ENCODE measurements at places on chromosomes 12 and 14.

GRCh38 chr14:59483363-59483762 is 845 bp downstream of the L3HYPDH start:
- DNase-seq, result no peak

DNA sequence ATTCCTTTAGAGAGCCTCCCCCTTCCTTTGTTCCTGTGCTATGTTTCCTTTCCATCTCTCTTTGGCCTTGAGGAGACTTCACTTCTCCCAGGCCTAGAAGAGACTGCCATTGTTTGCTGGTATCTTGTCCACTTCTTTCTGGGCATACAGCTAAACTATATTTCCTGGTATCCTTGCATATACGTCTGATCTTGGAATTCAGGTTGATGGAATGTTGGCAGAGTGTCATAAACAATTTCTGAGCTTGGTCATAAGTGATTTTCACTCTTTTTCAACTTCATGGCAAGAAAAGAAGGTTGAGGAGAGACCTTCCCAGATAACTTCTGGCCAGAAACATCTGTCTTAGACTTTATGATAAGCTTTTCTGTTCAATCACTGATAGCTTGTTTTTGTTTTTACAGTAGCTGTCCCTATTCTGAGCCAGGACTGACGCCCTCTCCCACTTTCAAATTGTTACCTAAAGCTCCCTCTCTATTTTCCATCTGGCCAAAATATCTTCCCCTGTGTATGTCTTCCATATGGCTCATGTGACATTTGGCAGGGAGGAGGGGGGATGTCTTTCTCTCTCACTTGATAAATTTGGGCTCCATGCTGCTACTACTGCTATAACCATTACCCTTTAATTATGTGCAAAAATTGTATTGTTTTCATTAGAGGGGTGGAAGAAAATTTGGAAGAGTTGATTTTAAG is 457.0 kb downstream of the ADAMTS20 start:
- DNase-seq, result no peak

GRCh38 chr14:97336179-97336578 is 539.0 kb downstream of the VRK1 start:
- no peak for DNase-seq

DNA sequence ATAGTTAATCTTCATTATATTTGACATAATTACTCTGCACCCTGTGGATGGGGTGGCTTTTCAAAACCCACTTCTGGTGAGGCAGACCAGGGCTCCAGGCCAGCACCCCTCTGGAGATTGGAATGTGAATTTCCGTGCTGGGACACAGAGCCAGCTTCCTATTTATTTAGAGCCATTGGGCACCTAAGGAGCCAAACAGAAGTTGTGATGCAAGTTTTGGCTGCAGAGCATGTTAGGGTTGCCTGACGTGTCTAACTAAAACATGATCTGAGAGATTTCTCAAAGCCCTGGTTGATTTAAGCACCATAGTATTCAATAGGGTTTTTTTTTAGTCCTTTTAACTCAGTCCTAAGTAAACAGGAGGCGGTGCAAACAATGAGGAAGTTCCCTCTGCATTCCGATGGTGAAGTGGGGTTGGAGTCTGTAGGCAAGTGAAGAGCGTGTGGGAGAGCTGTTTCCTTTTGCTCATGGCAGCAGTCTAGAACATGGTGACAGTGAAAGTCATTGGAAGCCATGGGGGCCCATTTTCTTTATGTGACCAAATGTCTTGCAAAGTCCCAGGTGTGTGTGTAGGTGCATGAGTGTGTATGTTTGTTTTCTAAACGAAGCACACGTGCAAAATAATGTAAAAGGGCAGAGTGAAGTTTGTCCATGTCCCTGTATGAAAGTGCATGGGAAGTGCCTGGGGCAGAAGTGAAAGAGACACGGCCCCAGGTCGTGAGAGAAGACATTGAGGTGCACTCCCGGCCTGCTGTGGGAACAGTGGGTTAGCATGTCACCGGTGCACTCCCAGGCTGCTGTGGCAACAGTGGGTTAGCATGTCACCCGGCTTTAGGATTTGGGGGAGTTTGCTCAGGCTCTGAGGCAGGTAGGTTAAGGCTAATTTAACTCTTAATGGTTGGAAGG is 117.7 kb downstream of the PRKCH start:
- no peak for DNase-seq
